Cerebellar nuclear complex (tissue), 1 donor: ENCODE measurements at places on chromosomes 13 and 19.
A peak's percentile ranks its signal among the peaks of the same experiment; 100 is the strongest.

DNA sequence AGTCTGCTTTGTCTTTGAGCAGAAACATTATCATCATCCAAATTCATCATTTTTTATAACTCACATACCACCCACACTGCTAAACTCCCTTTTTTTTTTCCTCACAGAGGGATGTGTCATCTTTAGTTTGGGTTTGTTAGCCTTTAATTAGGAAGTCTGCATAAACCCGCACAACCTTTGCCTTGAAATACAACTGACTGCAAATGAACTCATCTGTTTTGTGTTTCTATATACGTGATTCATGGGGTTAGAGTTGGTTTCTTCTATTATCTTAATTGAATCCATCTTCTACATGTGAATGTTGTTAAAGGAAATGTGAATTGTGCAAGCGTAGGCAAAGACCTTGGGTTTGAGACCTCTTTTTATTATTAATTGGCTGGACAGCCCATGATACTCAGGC lies 102.7 kb downstream of the SLAIN1 start:
- DNase-seq = no peak

DNA sequence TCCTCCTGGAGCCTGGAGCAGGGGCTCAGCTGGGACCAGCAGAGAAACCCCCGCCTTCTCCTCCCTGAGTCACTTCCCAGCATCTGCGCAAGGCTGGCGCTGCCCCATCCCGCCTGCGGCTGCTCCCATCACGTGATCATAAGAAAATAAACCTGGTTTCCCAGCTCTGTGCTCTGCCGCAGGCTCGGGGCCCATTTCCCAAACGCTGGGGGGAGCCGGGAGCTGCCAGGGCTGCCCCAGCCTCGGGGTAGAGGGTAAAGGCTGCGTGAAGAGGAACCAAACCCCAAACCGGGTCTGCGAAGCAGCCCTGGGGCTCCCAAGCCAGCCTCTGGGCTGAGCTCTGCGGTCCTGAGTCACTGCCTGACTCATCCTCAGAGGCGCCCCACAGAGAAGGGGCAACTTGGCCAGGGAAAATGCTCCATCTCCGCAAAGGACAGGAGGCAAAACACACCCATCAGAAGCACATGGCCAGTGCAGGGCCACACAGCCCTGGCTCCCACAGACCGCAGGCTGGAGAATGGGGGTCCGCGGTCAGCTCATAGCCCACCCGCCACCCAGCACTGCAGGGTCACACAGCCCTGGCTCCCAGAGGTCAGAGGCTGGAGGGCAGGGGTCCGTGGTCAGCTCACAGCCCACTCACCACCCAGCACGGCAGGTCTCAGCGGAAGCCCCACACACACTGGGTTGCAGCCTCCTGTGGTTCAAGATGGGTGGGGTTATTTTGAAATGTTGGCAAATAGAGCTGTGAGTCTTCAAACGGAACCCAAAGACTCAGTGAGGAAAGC lies 67.1 kb downstream of the RASA3 start:
- DNase-seq = no peak

DNA sequence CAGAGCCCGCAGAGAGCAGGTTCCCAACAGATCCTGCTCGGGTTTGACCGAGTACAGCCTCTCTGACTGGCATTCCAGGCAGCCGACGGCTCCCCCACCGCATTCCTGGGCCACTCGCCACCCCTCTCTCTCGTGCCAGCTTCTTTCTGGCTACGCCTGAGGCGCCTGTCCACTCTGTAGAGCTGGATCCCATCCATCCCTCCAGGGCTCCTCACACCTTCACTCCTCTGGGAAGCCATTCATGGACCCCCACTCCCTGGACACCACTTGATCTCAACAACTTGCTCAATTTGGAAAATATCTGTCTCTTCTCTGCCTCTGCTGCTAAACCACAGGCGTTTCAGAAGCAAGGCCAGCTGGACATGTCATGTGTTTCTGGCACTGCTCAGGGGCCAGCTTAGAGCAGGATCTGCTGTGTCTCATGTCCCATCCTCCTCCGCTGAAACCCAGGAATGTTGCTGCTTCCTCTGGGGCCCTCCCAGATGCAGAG lies 30.6 kb upstream of the ATP1A3 start:
- peak; percentile 64 for DNase-seq

GRCh38 chr19:50325310-50326100 lies 3.7 kb downstream of the KCNC3 start:
- no peak for DNase-seq

- no peak for DNase-seq
Measured at GRCh38 chr19:36939153-36939552, 23.0 kb downstream of the ZNF568 start.

GRCh38 chr13:21583478-21583877 lies 20.5 kb downstream of the MICU2 start:
- no peak for DNase-seq

DNA sequence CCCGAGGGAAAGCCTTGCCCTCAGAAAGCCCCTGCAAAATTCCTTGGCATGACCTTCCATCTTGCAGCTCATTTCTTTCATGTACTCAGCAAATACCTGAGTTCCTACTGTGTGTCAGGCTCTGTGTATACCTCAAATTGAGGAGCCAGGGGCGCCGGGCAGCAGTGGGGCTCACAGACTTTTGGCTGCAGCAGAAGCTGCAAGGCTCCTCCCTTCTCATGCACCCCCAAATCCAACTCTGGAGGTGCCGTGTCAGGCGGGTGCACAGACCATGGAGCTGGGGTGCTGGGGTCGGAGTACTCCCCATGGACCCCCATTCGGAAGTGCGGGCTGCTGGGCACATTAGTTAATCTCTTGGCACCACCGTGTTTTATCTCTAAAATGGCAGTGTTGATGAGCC lies 72.3 kb downstream of the COL4A2 start:
- no peak for DNase-seq

GRCh38 chr13:109568339-109568818 lies 218.0 kb downstream of the IRS2 start:
- DNase-seq = no peak

GRCh38 chr19:56839652-56840450 lies 675 bp downstream of the PEG3 start:
- DNase-seq = peak; percentile 91

DNA sequence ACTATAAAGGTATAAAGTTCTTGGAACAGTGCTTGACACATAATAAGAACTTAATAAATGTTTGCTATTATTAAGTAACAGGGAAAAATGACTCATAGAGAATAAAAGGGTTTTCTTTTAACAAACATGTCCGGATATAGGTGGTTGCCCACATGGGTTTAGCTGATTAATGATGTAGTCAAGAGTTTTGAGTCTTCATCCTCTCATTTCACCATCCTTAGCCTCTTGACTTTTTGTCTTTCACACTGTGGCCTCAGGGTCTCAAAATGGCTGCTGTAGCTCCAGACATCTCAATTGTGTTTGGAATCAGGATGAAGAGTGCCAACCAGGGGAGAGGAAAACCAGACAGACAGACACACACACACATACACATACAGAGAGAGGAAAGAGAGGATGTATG lies 97.9 kb downstream of the HSPH1 start:
- DNase-seq = no peak

DNA sequence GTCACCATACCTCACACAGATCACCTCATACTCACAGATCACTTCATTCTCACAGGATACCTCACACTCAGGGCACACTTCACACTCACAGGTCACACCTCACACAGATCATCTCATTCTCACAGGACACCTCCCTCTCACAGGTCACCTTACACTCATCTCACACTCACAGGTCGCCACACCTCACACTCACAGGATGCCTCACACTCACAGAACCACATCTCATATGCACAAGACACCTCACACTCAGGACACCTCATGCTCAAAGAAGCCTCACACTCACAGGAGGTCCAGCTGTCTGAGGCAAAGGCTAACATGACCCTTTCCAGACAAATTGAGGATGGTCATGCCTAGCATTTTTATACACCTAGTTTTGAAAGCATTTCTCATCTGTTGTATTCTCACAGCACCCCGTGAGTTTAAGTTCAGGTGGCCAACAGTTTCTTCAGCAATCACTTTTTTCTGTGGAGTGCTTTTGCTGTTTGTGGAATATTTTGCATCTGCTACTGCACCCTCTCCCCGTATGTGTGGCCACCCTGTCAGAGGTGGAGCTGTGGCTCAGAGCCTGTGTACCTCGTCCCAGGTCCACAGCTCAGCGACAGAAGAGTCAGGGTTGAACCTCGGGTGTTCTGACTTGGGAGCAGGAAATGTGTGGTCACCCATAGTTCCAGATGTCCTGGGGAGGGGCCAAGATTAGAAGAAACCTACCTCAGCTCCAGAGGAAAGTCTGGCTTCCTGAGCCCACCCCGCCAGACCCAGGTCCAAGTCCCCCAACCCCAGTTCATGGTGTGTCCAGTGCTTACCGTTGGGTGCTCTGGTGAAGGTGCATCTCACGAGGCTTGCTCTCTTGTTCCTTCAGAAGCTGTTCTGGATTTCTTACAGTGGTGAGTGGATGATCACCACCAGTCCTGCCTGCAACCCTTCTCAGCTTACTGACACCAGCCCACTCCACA lies 7.6 kb downstream of the F7 start:
- DNase-seq = no peak

- no peak for DNase-seq
Measured at GRCh38 chr19:54576411-54576976, 2.9 kb downstream of the LILRA2 start.

DNA sequence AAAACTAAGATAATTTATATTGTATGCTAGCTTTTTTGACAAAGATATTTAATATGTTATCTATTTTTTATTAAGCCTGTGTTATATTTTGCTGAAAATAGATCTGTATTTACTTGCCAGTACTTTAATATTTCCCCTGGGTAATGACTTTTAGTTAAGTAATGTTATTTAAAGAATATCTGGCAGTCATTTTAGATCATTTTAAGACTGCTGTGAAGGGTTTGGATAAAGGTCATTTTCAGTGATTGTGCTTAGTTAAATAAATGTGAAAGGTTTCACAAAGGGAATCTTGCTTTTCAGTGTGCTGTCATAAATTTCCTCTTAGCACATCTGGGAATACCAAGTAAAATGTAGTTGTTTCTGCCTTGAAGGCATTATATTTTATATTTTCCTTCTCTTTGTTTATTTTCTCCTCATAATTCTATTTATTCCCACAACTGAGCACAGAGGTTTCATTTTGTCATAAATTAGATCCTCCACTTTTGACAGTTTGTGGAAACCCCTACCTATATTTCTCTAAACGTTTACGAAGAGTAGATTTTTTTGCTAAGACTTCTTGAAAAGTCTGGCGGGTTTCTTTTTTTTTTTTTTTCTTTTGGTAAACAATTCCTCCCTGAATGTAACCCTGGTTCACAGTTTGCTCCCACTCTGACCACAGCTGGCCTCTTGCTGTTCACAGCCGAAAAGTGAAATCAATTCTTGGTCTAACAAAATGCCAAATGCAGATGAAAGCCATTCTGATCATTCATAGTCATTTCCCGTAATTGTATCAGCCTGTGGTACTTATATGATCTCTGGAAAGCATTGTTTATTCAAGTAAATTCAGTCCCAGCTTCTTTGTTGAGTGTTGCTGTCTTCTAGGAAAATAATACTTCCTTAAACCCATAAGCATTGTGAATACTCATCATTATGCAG lies 87.8 kb downstream of the MAB21L1 start:
- no peak for DNase-seq
